Retinal pigment epithelial cell (primary cell): ENCODE measurements at places on chromosomes 1 and 21.

GRCh38 chr1:111274653-111275052 is 16.0 kb upstream of the CHIA start:
- no peak for DNase-seq

DNA sequence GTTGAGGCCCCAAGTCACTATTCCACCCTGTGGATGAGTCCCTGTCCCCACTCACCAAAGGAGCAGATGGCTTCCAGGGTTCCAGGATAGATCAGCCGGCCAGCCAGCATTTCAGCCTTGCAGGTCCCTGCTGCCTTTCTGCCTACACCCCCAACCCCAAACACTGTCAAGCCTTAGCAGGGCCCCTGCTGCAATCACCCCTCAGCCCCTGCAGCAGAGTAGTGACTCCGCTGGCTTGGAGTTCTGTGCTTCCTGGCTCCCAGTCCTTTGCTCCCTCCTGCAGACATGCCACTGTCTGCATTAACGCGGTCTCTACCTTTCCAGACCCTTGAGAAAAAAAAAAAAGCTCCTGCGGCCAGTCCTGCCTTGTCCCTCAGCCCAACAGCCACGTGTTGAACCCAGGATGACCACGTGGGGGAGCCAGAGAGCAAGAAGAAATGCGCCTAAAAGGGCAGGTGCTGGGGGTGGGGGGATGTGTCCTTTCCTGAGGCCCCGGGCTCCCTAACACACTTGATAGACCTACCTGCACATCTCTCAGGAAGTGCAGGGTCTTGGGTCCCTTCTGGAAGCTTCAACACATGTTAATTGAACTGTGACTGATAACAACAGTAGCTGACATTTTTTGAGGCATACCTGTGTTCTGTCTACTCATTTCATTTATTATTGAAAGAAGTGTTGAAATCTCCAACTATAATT is 37.4 kb downstream of the RASSF5 start:
- no peak for DNase-seq

DNA sequence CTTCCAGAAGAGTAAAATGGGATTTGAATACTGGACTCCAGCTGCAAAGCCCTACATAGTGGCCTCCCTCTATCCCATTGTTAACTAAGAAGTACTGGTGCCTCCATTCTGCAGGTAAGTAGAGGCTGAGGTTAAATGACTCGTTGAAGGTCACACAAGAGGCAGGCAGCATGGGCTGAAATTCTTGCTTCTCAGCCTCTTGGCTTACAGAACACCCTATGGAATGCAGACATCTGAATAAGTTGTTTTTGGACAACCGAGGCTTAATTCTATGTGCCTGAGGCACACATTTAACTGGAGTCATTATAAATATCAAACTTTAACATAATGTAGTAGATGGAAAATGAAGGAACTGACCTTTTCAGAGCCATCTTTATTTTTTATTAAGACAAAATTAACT is 5.7 kb downstream of the DNAJC11 start:
- no peak for DNase-seq

- no peak for DNase-seq
These were observed 82.7 kb downstream of the KAZN start for GRCh38 chr1:14681182-14681581.
